ENCODE measurements at places on chromosomes 5 and 9. TPM values are rescaled to one million over a fixed set of nuclear protein-coding genes. Genes with fewer than 3 reads are reported as not detected.

GRCh38 chr5:36138900-36139683 is 12.6 kb downstream of the LMBRD2 start:
- DNase-seq: no peak

GRCh38 chr9:138048184-138048583 is 170.6 kb downstream of the CACNA1B start:
- no peak for DNase-seq

PPP3R2 gene
- total RNA-seq: not detected

DNA sequence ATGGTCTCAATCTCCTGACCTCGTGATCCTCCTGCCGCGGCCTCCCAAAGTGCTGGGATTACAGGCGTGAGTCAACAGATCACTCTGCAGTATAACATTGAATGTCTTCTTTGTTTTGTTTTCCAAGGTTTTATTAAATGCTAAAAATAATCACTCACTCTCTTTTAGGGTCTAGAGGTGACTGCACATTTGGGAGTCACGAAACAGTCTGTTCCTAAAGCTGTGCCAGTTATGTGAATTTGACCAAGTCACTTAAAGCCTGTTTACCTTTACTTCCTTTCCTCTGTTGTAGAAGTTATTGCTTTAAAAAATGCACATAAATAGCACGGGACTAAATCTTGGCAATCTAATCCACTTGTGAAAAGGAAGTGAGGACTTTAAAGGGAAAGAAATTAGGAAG is 304.9 kb upstream of the PTGER4 start:
- peak; percentile 16 for DNase-seq

ESM1 gene
- not detected for total RNA-seq

OR13C5 gene
- not detected for total RNA-seq

GRCh38 chr9:90943341-90943740 is 141.7 kb downstream of the SYK start:
- no peak for DNase-seq

GRCh38 chr9:137907776-137908175 is 30.2 kb downstream of the CACNA1B start:
- no peak for DNase-seq

- DNase-seq: peak; percentile 83
Measured at GRCh38 chr9:78806492-78807160, 509.7 kb downstream of the PSAT1 start.

STKLD1 gene
- total RNA-seq: 1.4 TPM

- no peak for DNase-seq
Measured at GRCh38 chr9:99515895-99516656, 294.0 kb downstream of the SEC61B start.

DNA sequence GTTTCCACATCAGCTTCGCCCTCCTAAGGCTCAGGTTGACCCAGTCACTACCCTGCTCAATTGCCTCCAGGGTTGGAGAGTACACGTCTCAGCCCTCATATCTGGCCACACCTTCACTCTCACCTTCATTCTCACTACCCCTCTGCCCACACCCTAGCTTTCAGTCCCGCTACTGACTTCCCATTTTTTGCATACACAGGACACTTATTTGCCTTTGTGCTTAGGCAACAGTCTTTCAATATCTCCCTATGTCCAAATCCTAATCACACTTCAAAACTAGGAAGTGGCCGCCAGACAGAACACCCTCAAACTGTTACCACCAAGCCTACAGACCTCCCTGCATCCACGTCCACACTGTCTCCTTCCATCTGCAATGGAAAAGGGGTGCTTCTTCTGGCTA is 10.9 kb downstream of the MCTP1 start:
- no peak for DNase-seq

GRCh38 chr5:32600054-32600622 is 14.8 kb downstream of the SUB1 start:
- no peak for DNase-seq

AK8 gene
- total RNA-seq: 0.21 TPM

DNA sequence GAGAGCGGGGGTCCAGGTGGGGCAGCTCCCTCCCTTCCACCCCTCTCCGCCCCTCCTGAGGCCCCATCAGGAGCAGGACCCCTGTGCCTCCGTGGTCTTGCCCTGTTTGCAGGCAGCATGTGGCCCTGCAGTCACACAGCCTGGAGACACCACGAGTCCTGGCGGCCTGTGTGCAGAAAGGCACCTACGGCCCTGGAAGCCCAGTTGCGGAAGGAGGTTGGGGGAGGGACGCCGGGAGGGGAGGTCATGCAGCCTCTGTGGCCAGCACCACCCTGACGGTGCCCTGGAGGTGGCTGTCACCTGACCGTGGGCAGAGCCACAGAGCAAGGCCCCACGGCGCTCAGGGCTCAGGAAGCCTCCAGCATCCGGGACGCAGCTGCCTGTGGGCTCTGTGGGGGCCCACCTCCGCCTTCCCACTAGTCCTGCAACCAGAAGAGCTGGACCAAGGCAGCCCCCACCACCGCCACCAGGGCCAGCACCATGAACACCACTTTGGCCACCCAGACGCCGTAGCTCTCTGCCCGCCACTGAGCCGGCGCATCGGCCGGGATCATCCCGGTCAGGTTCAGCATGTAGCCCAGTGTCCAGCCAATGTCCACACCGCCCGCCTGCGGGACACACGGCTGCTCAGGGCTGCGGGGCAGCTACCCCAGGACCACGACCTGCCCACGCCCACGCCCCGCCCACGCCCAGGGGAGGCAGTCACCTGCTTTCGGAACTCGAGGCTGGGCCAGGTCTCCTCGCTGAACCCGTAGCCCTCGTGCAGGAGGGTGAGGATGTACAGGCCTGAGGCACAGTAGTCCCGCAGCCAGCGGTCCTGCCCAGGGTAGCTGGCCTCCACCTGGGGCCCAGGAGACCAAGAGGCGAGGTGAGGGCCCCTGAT is 6.4 kb downstream of the ENTPD8 start:
- no peak for DNase-seq

TRIM7 gene
- 4.1 TPM for total RNA-seq

FGFR4 gene
- 16.6 TPM for total RNA-seq

All from SK-MEL-5 (cell line).